Hematopoietic multipotent progenitor cell treated with erythropoietin and hydrocortisone succinate and interleukin-3 and kit ligand, for 6 days (in vitro differentiated cells): ENCODE measurements at places on chromosomes 2 and 18.

DNA sequence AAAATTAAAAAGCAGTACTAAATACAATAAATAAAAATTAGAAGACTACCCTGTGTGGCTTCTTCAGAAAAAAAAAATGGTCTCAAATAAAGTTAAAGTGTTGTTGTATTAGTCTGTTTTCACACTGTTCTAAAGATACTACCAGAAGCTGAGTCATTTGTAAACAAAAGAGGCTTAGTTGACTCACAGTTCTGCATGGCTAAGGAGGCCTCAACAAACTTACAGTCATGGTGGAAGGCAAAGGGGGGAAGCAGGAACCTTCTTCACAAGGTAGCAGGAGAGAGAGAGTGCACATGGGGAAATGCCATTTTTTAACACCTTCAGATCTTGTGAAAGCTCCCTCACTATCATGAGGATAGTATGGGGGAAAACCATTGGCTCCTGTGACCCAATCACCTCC is 612.8 kb downstream of the RNF144A start:
- DNase-seq = no peak

DNA sequence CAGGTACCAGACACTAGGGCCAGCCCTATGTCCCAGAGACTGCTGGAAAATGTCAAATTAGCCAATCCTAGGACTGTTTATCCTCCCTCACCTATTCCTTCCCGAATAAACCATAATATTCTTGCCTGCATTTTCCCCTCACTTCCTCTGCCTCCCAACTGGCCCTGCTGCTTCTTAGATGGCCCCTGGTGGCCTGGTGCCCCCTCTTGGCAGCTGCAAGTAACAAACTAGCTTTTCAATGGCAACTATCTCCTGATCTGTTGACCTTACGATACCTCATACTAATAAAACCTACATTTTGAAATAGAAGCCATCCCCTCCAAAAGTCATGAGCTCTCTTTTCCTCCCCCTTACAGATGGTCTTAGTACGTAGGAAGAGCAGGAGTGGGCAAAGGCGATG is 132.0 kb downstream of the ALPK2 start:
- DNase-seq = peak; percentile 16

- no peak for DNase-seq
These were observed 19.1 kb downstream of the HDAC4 start for GRCh38 chr2:239381709-239382134.

- peak; percentile 92 for DNase-seq
These were observed 242.6 kb upstream of the FBXO11 start for GRCh38 chr2:48148841-48149430.

GRCh38 chr18:59072727-59073421 is 66.8 kb upstream of the SEC11C start:
- DNase-seq = no peak

GRCh38 chr2:182680837-182681236 is 35.2 kb upstream of the DNAJC10 start:
- DNase-seq = no peak

DNA sequence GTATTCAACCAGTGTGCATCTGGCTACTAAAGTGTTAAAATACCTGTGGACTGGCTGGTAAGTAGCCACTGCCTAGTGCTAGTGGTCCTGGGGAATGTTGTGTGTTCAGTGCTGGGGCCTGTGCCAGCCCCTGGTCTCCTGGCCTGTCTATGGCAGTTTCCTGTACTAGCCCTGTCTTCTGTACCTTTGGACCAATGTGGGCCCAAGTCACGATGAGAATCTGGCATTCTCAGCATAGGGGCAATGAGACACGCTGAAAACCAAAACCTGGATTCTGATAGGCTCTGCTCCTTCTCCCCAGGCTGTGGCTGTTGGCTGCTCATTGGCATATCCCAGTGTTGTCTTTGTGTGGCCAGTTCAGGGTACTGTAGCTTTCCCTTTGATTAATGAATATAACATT is 170.4 kb downstream of the PTPRM start:
- DNase-seq = no peak

DNA sequence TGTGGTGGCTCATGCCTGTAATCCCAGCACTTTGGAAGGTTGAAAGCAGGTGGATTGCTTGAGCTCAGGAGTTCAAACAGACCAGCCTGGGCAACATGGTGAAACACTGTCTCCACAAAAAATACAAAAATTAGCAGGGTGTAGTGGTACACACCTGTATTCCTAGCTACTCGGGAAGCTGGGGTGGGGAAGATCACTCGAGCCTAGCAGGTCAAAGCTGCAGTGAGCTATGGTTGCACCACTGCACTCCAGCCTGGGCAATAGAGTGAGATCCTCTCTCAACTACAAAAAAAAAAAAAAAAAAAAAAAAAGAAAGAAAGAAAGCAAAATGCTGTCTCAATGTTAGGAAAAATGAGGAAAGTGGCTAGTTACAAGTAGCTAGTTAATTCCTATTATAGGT is 56.8 kb downstream of the TRIP12 start:
- DNase-seq = no peak

- peak; percentile 31 for DNase-seq
These were observed 217.6 kb upstream of the FN1 start for GRCh38 chr2:215653344-215654030.
